ENCODE measurements at places on chromosomes 1 and 21.

DNA sequence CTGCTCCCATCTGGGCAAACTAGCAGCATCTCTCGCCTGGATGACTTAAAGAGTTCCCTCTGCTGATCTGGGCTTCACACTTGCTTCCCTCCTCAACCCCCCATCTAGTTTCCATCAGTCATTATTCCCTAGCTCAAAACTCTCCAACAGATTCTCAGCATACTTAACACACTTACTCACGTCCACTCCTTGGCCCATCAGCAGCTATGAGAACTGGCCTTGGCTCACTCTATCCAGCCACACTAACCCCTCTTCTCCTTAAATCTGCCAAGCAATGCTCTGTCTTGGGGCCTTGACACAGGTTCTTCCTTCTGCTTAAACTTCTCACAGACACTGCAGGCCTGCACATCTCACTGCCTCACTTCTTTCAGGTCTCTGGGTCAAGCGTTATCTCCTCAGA, 41.6 kb downstream of the GNG12 start:
- DNase-seq = peak; percentile 94

- peak; percentile 6 for DNase-seq
These were observed 614 bp upstream of the CACNA1E start for GRCh38 chr1:181482521-181483284.

- no peak for DNase-seq
These were observed 35.2 kb downstream of the SPAG17 start for GRCh38 chr1:118149799-118150198.

GRCh38 chr1:179080866-179081686, 794 bp upstream of the TOR3A start:
- DNase-seq = no peak

GRCh38 chr1:24541711-24542346, 14.1 kb upstream of the NCMAP start:
- DNase-seq = no peak

- peak; percentile 21 for DNase-seq
These were observed 72.4 kb downstream of the AJAP1 start for GRCh38 chr1:4726620-4727341.
